AG09309 (cell line): ENCODE measurements at places on chromosomes 4 and X.

DNA sequence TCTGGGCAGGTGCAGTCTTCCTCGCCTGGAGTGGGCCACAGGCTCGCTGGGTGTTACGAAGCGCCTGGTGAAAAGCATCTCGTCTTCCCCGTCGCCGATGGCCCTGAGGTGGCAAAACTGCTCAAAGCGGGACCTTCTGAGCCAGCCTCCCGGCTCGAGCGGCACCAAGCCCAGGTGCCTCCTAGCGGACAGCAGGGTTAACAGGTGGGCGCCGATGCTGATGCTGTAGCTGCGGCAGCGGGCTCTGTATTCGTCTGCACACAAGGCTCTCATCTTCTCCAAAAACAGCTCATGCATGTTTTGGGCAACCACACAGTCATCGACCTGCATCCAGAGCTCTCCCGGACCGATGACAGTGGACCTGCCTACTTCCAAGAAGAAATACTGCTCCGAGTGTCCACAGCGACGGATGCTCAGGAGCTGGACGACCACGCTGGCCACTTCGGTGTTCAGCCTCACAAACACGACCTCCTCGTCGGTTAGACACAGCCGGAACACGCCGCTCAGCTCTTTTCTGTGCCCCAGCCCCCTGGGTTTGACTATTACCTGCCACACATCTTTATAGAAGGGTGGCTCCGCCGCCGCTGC is 1.2 kb downstream of the IRS4 start:
- no peak for DNase-seq

GRCh38 chr4:152979731-152980330 is 43.7 kb downstream of the FHDC1 start:
- DNase-seq = no peak

- DNase-seq = no peak
Observed at GRCh38 chrX:35406386-35406785, 391.8 kb upstream of the MAGEB16 start.

DNA sequence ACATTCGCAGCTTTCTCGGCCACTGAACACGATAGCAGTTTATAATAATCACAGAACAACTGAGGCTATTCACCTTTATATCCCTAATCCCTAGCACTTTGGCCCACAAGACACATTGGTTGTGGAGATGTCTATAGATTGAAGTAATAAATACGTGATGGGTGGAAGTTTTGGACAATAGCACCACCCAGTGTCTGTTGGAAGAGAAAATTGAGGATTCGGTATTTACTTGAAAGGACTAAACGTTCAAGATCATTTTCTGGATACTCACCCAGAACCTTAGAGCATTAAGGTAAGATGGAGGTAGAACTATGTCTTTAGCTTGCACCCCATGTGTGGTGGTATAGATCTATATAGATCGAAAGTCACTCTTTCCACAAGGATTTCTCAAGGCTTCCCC is 787 bp upstream of the TMSB15A start:
- DNase-seq = no peak

GRCh38 chrX:19811807-19812604 is 75.4 kb downstream of the SH3KBP1 start:
- no peak for DNase-seq

- DNase-seq = no peak
Observed at GRCh38 chr4:109419679-109420078, 13.9 kb upstream of the SEC24B start.

DNA sequence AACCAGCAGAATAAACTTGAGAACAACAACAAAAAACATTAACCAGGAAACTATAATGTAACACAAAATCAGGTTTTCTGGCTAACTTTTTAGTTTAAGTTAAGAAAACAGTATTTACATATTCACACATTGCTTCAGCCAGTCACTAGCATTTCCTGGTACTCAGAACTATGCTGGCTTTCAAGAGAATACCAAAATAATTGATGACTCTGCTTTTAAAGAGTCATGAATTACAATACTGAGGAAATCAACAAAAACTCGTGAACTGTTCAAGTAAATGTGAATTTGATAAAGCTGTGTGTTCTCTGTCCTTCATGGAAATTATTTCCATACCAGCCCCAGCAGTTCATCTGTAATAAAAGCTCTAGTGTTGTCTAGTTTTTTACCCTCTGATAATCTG is 27.4 kb downstream of the PRSS12 start:
- no peak for DNase-seq

- DNase-seq = no peak
Observed at GRCh38 chr4:149489321-149489720, 326.3 kb downstream of the IQCM start.

DNA sequence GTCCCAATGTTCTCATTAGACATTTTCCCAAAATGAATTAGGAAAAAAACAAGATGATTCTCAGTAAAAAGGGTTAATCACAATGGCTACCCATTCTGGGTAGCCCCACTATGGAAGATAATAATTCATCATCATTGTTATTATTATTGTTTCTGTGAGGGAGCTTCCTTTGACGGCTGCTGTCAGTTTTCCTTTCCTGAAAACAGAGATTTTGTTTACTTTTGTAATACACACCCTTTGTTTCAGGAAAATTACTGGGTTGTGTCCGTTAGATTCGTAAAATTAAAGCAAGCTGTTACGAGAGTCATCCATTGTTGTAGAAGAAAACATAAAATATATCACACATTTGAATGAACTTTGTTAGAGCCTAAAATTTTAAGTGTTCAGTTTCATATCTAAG is 192.9 kb upstream of the ANKRD50 start:
- DNase-seq = no peak

DNA sequence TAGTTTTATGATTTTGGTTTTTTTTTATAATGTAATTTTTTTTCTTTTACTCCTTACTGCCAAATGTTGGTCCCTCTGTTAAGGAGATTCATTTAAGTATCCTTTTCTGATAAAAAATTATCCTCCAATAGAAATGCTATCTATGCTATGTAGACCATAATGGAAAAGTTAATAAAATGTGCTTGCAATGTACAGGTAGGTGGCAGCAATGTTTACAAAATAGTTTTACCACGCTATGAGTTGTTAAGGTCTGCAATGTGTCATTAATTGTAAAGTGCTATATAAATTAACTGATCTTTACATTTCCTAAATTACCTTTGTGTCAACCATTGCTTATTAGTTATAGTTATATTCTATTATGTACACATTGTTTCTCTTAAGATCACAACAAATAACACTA is 3.8 kb upstream of the CENPC start:
- no peak for DNase-seq
